Muscle of back (tissue), 13 donors: ENCODE measurements at places on chromosomes 1 and 21.

GRCh38 chr1:61227857-61228550, 145.6 kb downstream of the NFIA start:
- no peak for DNase-seq

- no peak for DNase-seq
Observed at GRCh38 chr1:241582921-241583321, 50.7 kb downstream of the KMO start.

DNA sequence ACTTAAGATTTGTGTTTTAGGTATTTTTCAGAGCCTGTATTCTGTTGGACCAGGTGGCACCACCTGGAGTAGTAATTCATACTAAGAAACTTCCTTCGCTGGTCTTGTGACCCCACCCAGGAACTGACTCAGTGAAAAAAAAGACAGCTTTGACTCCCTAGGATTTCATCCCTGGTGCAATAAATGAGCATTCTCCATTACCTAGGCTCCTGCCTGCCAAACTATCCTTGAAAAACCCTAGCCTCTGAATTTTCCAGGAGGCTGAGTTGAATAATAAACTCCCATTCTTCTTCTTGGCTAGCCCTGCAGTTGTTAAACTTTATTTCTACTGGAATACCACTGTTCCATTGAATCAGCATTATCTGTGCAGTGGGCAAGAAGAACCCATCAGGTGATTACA, 10.6 kb upstream of the RGS18 start:
- no peak for DNase-seq

GRCh38 chr21:15850645-15851044, 120.9 kb downstream of the USP25 start:
- DNase-seq = no peak

DNA sequence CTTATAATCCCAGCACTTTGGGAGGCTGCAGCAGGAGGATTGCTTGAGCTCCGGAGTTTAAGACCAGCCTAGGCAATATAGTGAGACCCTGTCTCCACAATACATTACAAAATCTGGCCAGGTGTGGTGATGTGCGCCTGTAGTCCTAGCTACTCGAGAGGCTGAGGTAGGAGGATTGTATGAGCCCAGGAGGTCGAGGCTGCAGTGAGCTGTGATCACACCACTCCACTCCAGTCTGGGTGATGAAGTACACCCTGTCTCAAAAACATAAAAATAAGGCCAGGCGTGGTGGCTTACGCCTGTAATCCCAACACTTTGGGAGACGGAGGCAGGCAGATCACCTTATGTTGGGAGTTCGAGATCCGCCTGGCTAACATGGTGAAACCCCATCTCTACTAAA, 27.7 kb downstream of the L1TD1 start:
- DNase-seq = no peak

DNA sequence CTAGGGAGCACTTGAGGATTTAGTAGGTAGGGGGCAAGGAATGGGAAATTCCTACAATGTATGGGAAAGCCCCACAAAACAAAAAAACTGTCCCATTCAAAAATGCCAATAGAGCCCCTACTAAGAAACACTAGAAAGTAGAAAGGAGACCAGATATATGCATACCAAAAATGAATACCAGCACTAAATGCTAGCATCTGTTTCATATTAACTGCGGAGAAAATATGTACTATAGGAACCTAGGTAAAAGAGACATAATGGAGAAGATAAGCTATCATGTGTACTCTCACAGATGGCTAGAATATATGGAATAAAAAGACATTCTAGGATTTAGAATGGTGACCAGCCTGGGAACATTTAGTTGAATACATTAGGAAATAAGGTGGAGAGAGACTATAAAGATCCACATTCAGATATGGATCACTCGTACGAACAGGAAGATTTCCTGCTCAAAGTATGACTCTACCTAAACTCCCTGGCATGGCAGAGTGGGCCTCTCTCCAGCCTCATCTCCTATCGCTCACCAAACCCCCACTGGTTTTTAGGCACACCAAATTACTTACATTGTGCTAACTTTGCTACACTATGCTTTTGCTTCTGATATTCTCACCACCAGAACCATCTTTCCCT, 18.3 kb downstream of the ZNHIT6 start:
- no peak for DNase-seq

GRCh38 chr1:204477036-204477740, 17.4 kb downstream of the PIK3C2B start:
- no peak for DNase-seq

- no peak for DNase-seq
Observed at GRCh38 chr21:34974162-34974981, 74.7 kb downstream of the RUNX1 start.

DNA sequence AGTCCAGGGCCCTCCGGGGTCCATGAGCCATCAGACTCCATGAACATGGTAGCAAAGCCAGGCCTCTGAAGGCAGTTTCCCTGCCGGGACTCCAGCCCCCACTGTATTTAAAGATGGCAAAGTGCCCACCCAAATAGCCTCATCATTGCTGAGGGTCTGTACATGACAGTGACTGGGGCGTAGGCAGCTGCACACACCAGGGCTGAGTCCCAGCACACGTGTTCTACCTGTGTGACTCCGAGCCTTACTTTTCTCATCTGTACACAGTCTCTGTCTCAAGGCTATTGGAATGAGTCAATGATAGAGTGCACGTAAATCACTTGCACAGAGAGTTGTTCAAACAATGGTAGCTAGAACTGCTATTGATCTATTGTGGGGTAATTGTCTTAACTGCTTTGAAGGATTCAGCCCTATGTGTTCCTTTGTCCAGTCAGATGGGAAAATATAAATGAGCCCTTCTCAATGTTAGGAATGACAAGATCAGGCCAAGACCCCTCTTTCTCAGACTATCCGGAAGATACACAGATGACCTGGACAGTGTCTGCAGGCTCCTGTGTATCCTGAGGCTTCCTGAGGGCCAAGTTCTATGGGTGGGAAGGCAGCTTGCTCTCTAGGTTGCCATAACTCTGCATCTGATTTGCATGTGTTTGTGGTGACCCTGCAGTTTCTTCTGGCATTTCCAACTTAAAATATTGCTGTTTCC, 48.9 kb downstream of the RASSF5 start:
- DNase-seq = no peak

- no peak for DNase-seq
Observed at GRCh38 chr1:46652321-46653100, 15.7 kb downstream of the ATPAF1 start.

GRCh38 chr1:161157867-161158266, 1.4 kb upstream of the USP21 start:
- no peak for DNase-seq

DNA sequence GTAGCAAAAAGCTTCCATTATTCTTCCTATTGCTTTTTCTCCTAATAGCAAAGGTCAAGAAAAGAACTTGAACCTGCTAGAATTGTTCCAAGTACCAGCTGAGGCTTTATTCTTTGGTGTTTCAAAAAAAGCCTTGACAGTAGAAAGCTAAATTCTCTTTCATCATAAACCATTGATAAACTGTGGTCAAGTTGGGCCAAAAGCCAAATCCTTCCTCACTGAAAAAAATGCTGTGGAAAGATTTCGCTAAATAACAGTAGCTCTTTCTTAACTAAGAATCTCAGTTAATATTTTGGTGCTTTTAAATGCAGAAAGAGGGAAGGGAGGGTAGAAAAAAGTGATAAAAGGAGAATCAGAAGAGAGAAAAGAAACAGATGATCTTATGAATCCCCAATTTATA, 14.0 kb upstream of the JAM2 start:
- no peak for DNase-seq

- no peak for DNase-seq
Observed at GRCh38 chr1:84585803-84586202, 11.6 kb upstream of the CTBS start.

GRCh38 chr1:203131548-203132200, 4.1 kb downstream of the ADORA1 start:
- no peak for DNase-seq

DNA sequence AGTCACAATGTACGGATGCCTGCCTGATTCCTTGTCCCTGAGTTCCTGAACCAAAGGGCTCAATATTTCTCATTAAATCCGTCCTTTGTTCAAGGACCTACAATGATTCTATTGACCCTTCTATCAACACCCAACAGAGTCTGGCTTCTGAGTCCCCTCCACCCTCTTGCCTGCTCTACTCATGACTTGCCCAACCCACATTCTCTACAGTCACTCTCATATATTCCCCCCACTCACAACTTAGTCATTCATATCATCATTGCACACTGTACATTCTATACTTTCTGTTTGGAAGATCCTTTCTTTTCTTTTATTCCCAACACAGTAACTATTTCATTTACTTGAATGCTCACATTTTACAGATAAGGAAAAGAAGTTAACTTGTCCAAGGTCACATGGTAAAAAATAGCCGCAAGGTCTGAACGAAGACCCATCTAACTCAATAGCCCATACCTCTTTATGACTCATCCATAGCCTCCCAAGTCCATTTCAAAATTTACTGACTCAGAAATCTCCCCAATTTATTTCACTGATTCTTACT, 3.6 kb downstream of the OTUD7B start:
- DNase-seq = no peak

DNA sequence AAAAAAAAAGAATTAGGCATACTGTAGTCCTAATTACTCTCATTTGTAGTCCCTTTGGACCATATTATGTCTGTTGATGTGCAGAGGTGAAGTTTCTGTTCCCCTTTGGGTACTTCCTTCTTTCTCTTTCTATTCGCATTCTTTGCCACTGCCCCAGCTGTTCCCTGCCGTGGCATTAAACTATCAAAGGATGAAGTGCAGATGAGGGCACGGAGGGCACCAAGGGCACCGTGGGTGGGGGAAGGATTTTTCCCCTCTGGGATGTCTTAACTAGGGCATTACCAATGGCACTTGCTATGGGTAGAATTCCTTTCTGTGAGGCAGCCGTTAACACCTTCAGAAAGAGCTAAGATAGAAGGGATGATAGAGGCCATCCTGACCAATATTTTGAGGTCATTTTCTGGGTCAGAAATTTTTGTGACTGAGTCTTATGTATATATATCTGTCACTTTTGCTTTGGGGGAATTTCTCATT, 4.9 kb upstream of the MAPKAPK2 start:
- no peak for DNase-seq

- DNase-seq = no peak
Observed at GRCh38 chr1:184242507-184242943, 144.3 kb upstream of the C1orf21 start.

- no peak for DNase-seq
Observed at GRCh38 chr1:87104140-87104539, 189.7 kb downstream of the HS2ST1 start.

DNA sequence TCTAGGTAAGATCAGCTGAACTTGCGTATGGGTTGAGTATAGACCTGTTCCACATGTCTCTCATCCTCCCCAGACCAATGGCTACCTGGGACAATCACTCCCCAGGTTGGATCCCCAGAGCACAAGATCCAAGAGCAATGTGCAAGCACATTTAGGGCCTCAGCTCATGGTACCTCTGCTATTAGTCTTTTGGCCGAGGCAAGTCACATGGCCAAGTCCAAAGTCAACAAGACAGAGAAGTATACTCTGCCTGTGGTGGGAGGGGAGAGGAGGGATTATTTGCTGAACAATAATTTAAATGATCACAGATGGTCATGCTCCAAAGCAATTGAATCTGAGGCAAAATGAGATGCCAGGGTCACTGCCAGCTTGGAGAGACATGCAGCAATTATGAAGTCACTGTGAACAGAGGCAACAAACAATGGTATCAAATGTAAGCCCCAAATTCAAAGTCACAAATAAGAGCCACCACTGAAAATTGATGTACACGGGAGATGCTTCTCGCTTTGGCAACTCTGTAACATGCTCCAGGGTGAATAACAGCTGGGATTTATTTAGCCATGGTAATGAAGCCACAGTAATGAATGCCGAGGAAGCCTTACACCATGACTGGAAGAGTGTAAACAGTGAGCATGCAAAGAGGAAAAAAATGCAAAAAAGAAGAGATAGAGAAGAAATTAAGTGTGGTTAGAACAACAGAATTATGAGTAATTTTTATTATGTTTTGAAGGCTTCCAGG, 149.1 kb downstream of the ZNF281 start:
- DNase-seq = peak; percentile 17

- DNase-seq = peak; percentile 29
Observed at GRCh38 chr21:29219165-29219770, 79.5 kb upstream of the BACH1 start.

DNA sequence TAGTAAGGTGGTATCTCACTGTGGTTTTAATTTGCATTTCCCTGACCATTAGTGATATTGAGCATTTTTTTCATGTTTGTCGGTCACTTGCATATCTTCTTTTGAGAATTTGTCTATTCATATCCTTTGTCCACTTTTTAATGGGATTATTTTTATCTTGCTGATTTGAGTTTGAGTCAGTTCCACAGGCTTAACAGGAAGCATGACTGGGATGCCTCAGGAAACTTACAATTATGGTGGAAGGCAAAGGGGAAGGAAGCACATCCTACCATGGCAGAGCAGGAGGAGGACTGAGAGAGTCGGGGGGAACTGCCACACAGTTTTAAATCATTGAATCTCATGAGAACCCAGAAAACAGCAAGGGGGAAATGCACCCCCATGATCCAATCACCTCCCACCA, 51.1 kb downstream of the ODF2L start:
- DNase-seq = no peak

GRCh38 chr1:224755586-224755985, 139.5 kb downstream of the CNIH3 start:
- no peak for DNase-seq

- DNase-seq = peak; percentile 71
Observed at GRCh38 chr21:26057477-26058170, 112.9 kb downstream of the APP start.

DNA sequence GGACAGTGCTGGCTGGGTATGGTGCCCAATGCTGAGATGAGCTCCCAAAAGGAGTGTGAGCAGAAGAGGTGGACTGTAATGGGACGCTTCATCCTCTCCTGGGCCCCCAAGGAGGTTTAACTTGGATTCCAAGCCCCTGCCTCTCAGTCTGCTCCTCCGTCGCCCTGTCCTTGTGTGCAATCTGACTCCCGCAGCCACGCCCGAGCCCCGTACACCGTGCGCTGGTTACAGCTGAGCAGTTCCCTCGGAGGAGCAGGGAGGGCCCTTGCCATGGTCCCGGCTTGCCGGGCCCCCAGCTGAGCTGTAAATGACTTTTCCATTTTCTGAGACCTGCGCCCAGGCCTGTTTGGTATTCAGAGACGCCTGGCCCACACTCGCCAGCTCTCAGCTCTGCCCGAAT, 53.7 kb downstream of the PAX7 start:
- no peak for DNase-seq

DNA sequence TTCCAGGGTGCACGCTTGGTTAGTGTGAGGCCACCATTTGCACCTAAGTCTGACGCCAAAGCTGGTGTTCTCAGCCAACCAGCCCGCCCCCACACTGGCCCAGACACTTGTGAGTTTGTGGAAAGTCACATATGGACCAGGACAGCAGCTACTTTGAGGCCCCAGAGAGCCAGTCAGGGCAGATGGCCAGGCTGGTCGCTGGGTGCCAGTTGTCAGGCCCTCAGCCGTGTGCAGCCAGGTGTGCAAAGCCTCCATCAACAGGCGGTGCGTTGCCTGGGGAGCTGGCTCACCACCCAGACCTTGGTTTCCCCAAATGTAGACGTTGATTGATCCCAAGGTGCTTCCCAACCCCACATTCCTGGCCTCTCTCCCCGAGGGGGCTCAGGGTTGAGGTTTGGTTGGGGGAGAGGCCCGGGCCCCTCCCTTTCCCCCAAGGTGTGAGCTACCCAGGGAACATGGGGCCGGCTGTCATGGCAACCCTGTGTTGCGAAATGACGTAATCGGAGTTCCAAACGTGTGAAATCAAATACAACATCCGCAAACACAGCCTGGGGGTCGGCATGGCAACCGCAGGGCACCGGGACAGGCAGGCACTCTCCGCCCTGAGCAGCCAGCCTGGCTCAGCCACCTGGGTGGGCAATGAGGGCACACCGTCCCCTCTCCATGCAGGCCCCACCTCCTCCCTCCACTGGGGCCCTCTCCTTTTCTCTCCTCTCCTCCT, 42.2 kb upstream of the WNT4 start:
- DNase-seq = peak; percentile 31
